ENCODE measurements at places on chromosomes 12 and 14.

DNA sequence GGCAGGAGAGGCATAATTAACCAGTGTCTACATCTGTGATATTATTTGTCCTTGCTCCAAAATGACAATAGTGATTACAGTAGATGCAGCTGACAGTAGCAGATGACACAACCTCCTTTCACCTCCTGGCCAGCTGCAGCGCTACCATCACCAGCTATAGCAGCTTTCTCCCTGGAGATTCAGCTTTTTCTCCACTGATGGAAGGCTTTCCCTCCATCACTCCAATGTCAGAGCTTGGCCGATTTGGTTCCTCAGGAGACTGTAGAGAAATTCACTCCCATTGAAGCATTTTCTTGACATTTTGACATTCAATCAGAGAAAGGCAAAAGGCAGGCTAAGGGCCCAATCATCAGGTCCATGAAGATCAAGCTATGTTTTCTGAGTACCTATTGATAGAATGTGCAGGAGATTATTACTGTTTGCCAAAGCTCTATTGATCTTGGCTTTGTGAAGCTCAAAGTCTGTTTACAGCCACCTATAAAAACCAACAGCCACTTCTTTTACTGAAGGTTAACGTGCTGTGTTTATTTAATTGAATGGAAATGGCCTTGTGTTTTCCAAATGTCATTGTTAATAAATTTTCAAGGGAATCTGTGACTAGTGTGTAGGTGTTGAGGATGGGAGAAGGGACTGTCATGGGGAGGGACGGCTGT lies 785.1 kb downstream of the DIO2 start:
- no peak for DNase-seq

DNA sequence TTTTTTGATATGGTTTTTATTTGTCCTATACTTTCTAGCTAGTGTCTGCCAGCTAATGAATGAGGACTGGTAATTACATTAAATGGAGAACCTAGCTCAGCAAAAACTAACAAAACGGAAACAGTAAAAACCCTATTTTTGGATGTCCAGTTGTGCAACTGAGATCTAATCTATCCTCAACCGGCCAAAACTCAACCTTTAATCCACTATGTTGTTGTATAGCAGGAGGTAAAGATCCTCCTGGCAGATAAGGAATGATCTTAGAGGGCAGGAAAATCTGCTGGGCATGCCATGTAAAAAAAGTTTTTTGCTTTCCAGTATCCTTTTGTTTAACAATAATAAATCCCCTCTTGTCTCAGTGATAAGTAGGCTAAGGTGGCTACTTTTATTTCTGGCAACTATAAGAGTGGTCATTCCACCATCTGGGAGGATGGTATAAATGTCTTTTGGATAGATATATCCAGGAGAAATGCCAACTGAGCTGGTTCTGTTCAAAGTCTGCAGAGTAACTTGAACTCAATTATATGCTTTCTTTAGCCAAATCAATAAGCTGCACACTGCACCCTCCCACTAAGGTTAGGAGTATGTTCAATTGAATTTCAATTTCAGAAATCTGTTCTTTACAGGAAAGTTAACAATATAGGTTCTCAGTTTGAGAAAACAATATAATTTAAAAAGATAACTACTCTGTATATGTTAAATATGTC lies 40.1 kb downstream of the WASHC3 start:
- DNase-seq = no peak

DNA sequence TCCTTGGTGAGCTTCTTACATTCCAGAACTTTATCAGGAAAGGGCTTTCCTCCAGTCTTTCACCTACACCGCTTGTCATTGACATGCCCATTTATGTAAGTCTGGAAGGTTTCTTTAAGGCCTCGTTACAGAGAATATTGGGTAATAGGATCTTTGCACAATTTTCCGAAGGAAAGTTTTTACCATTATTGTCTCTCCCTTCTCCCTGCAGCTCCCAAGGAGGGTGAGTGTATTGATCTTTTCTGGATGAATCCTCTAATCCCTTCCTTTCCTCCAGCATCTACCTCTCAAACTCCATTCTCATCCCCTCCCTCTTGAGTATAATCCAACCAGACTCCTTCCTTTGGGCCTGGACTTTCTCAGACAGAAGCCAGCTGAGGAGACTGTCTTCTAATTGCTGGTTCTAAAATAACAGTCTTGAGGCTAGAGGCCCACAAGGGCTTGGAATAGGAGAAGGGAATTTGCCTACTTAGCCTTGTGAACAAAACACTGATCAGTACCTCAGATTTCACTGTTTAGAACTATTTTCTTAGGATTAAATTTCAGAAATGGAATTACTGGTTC lies 21.8 kb downstream of the WNK1 start:
- DNase-seq = no peak

DNA sequence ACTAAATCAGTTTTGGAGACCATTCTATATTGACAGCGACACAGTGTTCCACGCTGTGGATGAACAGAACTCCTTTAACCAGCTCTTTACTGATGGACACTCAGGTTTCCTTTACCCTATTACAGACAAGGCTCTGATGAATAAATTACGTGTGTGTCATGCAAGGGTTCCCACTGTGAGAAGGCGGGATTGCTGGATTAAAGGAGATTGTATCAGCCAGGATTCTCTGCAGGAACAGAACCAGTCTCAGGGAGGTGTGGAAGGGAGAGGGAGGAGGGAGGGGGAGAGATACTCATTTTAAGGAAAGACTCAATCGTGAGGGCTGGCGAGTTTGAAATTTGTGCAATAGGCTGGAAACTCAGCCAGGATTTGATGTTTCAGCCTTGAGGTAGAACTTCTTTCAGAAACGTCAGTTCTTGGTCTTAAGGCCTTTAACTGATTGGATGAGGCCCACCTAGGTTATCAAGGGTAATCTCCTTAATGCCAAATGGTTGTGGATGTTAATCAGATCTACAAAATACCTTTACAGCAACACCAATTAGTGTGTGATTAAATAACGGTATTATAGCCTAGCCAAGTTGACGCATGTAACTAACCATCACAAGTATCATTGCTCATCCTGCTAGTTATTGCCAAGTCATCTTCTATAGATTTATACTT lies 104.0 kb downstream of the GCH1 start:
- no peak for DNase-seq

DNA sequence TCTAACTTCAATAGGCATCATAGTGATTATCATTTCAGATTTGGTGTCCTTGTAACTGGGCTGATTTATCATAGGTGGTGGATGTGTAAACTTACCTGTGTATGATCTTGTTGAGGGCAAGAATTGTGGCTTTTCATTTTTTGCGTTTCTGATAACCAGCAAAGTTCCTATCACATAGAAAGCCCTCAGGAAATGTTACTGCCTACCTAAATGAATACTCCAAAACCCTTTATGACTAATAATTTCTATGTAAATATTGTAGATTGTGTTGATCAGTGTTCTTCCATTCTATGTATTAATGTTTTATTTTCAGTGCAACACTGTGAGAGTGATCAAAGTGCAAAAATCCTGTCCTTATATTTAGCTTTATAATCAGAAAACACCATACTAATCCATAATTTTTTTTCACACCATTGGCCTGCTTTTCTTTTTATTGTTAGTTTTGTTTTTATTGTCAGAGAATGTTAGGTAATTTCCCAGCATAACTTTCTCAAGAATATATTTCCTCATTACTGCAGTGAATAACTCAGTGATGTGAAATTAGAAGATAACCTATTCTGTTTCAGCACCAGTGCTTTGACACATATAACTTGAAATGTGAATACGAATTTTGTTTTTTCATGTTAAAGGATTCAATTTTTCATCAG lies 94.1 kb downstream of the GPHN start:
- DNase-seq = no peak

GRCh38 chr12:166425-167075 lies 47.4 kb downstream of the SLC6A12 start:
- no peak for DNase-seq

DNA sequence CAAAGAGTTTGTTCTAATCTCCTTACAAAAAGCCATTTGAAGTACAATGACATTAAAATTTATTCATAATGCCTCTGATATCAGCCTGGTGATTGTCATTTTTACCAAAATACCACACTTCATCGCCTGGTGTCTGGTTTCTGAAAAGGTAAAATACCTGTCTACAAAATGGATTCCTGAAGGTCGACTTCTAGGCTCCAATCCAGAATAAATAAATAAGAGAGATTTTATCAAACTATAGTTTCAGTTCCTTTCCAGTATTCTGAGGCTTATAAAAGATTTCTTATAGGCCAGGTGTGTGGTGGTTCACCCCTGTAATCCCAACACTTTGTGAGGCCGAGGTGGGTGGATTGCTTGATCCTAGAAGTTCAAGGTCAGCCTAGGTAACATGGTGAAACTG lies 340.7 kb downstream of the SLC16A7 start:
- DNase-seq = no peak

- DNase-seq = no peak
Measured at GRCh38 chr12:27953817-27954216, 18.7 kb downstream of the PTHLH start.

DNA sequence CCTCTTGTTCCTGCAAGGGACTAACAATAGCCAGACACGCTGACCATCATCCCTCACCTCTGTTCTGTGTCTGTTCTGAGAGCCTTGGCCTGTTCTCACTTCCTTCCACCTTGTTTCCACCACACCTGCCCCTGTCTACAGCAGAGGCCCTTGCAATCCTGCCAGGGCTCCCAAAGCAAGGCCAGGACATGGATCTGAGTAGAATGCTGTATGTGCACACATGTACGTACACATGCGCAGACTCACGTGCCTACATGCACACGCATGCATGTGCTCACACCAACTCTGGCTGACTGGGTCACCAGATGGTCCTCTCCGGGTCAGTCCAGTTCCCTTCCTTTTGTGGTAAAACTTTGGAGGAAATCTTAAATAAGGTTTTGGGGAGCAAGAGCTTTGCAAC lies 133.0 kb upstream of the C14orf180 start:
- no peak for DNase-seq

DNA sequence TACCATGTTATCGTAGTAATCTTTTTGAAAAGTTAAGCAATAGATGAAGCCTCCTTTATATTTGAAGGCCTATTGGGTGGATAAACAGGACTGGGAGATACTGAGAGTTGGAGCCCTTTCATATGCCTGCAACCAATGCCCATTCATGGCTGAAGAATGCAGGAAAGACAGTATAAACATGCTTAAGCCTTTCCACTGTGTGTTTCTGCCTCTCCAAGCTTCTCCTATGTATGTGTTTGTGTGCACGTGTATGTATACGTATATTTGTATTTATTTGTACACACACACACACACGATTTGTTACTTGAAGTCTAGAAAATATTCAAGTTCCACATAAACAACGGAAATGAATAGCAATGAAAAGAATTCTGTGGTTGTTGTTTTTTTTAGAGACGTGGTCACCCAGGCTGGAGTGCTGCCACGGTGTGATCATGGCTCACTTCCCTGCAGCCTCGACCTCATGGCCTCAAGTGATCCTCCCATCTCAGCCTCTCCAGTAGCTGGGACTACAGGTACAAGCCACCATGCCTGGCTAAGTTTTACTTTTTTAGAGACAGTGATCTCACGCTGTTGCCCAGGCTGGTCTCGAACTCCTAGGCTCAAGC lies 1453.5 kb downstream of the AACS start:
- DNase-seq = no peak

GRCh38 chr12:42002563-42002962 lies 142.1 kb downstream of the GXYLT1 start:
- no peak for DNase-seq

DNA sequence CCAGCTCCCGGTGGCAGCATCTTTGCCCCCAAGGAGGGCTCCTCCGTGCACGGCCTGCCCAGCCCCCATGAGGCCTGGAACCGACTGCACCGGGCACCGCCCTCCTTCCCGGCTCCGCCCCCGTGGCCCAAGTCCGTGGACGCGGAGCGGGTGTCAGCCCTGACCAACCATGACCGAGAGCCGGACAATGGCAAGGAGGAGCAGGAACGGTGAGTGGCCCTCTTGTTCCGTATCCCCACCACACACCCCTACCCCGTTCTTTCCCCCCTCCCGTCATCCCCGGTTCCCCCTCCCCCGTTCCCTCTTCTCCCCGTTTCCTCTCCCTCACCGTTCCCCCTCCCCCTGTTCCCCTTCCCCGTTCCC lies 28.3 kb downstream of the LRCOL1 start:
- DNase-seq = no peak

DNA sequence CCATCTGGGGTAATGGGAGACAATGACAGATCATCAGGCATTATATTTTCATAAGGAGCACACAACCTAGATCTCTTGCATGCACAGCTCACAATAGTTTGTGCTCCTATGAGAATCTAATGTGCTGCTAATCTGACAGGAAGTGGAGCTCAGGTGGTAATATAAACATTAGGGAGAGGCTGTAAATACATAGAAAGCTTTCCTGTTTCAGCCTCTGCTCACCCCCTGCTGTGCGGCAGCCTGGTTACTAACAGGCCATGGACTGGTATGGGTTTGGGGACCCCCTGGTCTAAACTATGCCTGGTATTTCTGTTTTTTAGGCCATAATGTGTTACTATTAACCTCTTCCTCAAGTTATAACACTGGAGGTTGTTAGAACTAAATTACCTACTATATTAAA lies 1373.7 kb downstream of the LRFN5 start:
- DNase-seq = no peak

GRCh38 chr12:68279227-68280054 lies 26.0 kb upstream of the IL22 start:
- no peak for DNase-seq

DNA sequence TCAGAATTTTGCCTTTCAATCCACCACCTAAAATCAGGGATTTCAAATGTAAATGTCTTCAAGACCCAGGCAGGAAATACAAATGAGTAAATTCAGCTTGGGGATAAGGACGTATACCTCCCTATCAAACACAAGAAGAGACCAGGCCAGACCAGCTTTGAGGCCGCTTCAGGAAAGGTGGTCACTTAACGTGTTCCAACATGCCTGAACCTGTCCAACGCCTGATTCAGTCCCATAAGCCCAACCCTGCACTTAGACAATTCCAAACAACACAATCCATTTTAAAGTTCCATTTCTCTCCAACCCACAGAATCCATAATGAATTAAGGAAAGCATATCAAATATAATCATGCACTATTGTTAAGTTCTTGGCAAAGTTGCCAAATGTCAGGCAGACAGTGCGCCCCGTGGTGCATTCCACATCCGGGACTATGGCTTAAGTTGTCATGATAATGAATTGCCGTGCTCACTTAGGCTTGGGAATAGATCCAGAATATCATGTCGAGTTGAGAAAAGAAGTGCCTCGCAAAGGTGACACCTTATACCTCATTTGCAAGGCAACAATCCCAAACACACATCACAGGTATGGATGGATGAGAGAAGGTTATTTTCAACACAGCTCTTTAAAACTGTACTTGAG lies 35.5 kb downstream of the CCDC60 start:
- no peak for DNase-seq

GRCh38 chr12:32501835-32502333 lies 102.5 kb downstream of the FGD4 start:
- DNase-seq = no peak

DNA sequence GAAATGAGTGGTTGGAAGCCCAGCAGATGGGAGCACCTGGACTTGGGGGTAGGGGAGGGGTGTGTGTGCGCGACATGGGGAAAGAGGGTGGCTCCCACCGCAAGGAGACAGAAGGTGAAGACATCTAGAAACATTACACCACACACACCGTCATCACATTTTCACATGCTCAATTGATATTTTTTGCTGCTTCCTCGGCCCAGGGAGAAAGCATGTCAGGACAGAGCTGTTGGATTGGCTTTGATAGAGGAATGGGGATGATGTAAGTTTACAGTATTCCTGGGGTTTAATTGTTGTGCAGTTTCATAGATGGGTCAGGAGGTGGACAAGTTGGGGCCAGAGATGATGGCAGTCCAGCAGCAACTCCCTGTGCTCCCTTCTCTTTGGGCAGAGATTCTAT lies 9.2 kb downstream of the GABARAPL1 start:
- no peak for DNase-seq

- no peak for DNase-seq
Measured at GRCh38 chr14:73125169-73125588, 11.1 kb upstream of the PSEN1 start.

- DNase-seq = no peak
Measured at GRCh38 chr12:95096852-95097251, 23.4 kb upstream of the NR2C1 start.

Data from RWPE2 (cell line).